ENCODE measurements at places on chromosomes 4 and X.
A peak's percentile ranks its signal among the peaks of the same experiment; 100 is the strongest.

GRCh38 chrX:41122664-41123257, 37.5 kb downstream of the USP9X start:
- DNase-seq: no peak

GRCh38 chr4:32268863-32269262, 1548.7 kb downstream of the PCDH7 start:
- DNase-seq: no peak

- no peak for DNase-seq
These were observed 919.8 kb downstream of the CENPC start for GRCh38 chr4:66625480-66625879.

DNA sequence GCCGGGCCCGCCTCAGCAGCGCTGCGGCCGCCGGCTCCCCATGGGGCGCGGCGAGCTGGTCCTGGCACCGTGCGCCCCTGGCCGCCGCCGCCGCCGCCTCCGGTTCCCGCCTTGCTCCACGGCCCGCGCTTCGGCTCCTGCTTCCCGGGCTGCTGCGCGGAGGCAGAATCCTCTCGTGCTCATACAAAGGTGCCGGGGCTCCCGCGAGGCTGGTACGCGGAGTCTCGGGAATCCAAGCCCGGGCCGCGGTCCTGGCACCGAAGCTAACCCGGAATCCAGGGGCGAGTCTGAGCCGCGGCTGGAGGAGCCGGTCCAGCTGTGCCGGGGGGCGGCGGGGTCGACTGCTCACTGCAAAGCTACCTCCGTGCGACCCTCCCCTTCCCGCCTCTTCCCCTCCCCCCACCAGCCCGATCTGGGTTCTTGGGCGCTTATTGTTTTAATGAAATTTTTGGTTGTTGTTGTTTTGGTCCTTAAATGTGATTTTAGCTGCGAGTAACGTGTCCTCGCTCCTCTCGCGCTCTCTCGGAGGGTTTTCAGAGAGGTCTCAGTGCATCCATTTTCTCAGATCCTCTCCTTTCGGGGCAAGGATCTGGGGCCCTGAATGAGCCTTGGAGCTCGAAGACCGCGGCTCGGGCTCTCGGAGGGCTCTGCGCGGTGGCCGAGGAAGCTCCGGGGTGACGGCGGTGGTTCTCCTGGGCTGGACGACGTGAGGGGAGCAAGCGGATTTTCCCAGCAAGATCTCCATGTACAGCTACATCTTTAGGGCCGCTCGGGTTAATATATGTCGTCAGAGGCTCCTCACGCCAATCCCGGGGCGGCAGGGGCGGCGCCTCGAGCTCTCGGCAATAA, at the start of gene HAND2:
HAND2 (minus strand) TSS at position 753 of the 849 bp plus-strand sequence. CDS start 940 bp downstream, outside the sequence.
- no peak for DNase-seq

- no peak for DNase-seq
These were observed 85.8 kb upstream of the PRPS1 start for GRCh38 chrX:107542500-107542899.

DNA sequence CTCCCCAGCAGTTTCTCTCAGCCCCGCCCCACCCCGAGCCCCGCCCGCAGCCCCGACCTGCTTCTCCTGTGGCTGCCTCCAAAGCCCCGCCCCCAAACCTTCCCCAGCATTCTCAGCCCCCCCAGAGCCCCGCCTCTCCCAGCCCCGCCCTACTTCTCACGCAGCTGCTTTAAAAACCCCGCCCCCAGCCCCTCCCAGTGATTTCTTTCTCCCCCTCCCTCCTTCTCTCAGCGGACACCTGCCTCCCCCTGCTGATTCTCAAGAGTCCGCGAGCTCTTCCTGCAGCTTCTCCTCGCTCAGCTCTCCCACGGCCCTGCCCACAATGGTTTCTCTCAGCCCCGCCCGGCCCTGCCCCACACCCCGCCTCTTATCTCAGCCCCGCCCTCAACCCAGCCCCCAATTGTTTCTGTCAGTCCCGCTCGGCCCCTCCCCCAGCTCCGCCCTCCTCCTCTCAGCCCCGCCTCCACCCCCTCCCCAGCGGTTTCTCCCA, 636 bp upstream of the EOLA1 start:
- peak; percentile 88 for DNase-seq

GRCh38 chr4:75696071-75696470, 22.9 kb upstream of the G3BP2 start:
- no peak for DNase-seq

DNA sequence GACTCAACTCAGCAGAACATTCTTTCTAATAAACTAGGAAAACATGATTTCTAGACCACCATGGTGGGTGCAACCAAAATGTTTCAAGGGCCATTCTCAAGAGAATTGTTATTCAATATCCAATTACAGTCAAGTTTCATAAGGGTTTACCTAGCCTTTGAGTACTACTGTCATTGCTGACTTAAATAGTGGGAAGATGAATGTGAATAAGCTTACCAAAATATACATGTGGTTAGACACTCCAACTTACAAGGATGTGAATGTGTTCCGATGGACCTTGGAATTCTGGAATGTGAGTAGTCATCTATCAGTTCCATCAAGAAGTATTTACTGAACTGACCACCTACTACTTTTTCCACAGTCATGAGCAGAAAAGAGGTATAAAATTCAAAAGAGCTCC, 16.9 kb downstream of the SH3RF1 start:
- no peak for DNase-seq

GRCh38 chr4:125115476-125115875, 199.3 kb upstream of the FAT4 start:
- no peak for DNase-seq

DNA sequence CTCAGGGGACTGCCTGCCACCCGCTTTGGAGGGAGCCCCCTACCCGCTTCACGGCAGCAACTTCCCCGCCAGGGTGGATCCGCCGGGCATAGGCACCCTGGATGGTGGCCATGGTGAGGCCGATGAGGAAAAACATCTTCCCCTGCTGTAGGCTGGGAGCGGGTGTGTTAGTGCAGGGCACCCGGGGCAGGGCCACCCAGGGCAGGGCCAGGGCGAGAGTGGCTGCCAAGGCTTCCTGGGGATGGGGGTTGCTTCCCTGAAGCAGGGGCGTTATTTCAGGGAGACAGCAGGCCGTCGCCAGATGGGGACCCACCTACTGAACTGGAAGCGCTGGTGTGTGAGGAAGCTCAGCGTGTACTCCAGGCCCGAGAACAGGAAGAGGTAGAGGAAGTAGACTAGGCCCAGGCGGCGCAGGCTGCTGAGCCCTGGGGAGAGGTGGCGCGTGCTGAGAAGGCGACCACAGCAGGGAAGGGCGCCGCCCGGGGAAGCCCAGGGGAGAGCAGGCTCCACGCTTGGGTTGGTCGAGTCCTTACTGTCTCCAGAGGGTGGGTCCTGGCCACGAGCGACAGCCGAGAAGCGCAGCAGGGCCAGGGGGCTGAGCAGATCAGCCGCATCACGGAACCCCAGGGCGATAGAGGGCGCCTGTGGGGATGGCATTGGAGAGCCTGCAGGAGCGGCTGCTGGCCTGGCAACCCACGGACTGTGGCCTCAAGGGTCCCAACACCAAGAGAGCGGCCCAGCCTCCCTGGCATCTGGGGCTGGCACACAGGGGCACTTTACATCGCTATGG, 31.5 kb downstream of the NOP14 start:
- peak; percentile 51 for DNase-seq

- DNase-seq: no peak
These were observed 676.8 kb downstream of the RAPGEF2 start for GRCh38 chr4:159779716-159780115.

DNA sequence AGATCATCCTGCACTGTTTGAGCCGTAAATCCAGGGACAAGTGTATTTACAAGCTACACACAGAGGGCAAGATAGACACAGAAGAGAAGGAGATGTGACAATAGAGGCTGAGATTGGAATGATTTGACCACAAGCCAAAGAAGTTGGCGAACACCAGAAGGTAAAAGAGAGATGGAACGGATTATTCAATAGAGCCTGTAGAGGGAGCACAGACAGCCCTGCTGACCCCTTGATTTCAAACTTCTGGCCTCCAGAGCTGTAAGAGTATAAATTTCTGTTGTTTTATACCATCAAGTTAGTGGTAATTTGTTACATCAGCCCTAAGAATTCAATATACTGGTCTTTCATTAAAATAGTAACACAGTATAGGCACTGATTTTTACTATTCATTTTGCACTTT, 447.8 kb downstream of the FAT4 start:
- DNase-seq: no peak

- DNase-seq: no peak
These were observed 62.6 kb downstream of the DGKK start for GRCh38 chrX:50407976-50408375.

DNA sequence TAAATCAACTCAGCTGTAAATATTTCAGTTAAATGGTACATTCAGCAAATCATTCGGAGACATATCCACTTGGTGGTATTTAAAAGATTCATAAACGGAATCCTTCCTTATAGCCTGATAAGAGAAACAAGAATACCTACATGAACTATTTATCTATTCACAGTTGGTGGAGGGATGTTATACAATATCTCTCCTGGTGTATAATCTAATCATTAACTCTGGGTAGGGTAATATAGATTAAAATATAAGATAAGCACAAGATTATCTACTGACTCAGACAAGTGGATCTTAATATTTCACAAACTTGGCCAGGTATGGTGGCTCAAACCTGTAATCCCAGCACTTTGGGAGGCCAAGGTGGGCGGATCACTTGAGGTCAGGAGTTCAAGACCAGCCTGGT, 164.5 kb upstream of the MAP3K15 start:
- no peak for DNase-seq
